NCI-H1092 treated with DMSO at 0.1 percent for 48 hours (cell line): ENCODE measurements at places on chromosomes 1 and 21.

DNA sequence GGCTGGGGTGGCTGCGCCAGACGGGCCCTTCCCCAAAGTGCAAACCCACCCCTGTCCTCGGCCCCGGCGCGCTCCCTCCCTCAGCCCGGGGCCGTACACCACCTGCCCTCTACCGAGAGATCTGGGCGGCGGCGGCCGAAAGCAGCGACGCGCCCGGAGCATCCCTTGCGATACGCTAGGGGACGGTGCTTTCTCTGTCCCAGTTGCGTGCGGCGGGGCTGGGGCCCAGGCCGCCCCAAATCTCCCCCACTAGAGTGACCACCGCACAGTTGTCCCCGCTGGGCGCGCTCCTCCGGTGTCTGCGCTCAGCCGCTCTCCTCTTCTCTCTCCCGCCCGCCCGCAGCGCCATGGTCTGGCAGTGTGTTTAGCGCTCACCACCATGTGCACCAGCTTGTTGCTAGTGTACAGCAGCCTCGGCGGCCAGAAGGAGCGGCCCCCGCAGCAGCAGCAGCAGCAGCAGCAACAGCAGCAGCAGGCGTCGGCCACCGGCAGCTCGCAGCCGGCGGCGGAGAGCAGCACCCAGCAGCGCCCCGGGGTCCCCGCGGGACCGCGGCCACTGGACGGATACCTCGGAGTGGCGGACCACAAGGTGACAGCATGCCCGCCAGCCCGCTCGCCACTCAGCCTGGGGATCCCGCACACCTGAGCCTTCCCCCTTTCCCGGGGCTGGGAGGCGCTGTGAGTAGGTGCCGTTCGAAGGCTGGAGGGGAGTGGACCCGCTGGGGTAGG is 1.0 kb downstream of the ST6GALNAC5 start:
- peak; percentile 10 for DNase-seq

GRCh38 chr1:47569681-47570470 is 132.0 kb downstream of the FOXD2 start:
- no peak for DNase-seq

- DNase-seq, result no peak
These were observed 59.5 kb upstream of the CD55 start for GRCh38 chr1:207261971-207262370.

- no peak for DNase-seq
These were observed 9.1 kb upstream of the MATN1 start for GRCh38 chr1:30732277-30732996.

- no peak for DNase-seq
These were observed 3.0 kb downstream of the ALX3 start for GRCh38 chr1:110067479-110067892.
